Stimulated activated CD4-positive, alpha-beta T cell treated with anti-CD3 and anti-CD28 coated beads, TNF-alpha, amount 100 ng/mL, for 4 hours (primary cell): ENCODE measurements at places on chromosomes 7 and 10.

- no peak for DNase-seq
These were observed 38.9 kb downstream of the HK1 start for GRCh38 chr10:69317175-69317604.

DNA sequence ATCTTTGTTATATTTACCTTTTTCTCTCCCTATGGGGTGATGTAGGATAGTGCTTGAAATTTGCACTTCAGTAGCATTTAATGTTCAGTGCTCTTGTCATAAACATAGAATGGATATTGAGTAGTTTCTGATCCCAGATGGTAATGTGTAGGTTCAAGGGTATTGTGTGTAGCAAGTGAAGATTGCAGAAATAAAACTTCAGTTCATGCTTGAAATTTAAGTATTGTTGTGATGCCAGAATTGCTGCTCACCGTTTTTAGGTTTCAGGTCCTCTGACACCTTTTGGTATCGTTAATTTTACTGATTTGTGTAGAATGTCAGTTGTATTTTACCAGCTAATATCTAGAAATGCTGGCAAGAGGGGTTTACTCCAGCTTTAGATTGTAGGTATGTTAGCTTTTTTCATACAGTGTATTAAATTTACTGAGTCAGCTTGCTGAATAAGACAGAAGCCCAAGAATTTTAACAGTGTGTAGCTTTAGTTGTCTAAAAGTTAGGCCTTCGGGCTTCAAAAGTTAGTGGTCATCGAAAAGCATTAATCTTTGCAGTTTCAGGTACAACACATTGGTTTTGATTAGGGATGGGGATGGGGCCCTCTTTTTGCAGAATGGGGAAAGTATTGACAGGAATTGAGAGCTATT lies 1.9 kb downstream of the PTEN start:
- no peak for DNase-seq

- DNase-seq, result no peak
These were observed 21.9 kb upstream of the SEMA3A start for GRCh38 chr7:84216472-84216871.

- no peak for DNase-seq
These were observed 178.6 kb downstream of the RPS24 start for GRCh38 chr10:78212060-78212785.

DNA sequence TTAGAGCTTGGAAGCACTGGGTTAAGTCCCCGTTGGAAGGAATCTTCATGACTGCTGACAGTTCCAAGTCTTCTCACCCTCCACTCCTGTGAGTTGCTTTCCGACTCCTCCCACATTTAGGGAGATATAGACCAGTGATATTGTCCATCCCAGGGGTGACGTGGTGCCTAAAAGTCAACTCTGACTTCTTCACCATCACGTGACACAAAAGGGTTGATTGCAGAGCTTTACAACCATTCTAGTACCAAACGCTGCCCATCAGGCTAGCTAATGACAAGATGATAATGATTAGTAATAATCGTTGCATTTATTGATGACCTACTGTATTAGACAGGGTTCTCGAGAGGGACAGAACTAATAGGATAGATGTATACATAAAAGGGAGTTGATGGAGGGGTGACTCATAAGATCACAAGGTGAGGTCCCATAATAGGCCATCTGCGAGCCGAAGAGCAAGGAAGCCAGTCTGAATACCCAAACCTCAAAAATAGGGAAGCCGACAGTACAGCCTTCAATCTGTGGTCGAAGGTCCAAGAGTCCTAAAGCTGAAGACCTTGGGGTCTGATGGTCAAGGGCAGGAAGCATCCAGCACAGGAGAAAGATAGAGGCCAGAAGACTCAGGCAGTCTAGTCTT lies 85.3 kb upstream of the CARD11 start:
- no peak for DNase-seq

DNA sequence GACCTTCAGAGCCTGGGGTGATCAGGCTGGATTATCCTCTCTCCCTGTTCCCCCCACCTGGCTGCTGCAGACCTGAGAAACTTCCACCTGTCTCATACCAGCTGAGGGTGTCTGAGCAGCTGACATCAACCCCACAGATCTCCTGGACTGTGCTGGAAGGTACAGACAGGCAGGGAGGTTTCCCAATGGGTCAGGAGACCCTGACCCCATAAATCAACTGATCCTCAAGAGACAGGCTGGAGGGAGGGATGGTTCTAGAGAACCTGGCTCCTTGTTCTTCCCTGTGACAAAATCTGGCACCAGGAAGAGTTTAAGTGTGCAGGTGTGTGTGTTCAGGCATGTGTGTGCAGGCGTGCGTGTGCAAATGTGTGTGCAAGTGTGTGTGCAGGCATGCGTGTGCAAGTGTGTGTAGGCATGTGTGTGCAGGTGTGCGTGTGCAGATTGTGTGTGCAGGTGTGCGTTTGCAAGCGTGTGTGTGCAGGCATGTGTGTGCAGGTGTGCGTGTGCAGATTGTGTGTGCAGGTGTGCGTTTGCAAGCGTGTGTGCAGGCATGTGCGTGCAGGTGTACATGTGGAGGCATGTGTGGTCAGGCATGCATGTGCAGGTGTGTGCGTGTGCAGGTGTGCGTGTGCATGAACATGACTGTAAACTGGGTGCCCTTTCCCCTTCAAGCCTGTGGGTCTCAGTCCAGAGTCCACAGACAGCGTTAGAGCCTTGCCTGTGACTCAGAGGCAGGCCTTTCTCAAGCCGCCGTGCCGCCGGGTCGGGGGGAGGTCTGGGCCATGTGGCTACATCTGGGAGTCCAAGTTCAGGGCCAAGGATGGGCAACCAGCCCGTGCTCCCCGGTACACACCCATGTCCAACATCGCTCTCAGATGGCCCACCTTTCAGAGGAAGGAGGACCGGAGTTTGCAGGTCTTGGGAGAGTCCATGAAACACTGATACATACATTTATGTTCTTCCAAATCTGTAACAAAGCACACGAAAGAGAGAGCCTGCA lies 50.1 kb upstream of the ELN start:
- DNase-seq, result no peak

GRCh38 chr10:84469470-84469869 lies 141.1 kb downstream of the CCSER2 start:
- DNase-seq, result no peak

DNA sequence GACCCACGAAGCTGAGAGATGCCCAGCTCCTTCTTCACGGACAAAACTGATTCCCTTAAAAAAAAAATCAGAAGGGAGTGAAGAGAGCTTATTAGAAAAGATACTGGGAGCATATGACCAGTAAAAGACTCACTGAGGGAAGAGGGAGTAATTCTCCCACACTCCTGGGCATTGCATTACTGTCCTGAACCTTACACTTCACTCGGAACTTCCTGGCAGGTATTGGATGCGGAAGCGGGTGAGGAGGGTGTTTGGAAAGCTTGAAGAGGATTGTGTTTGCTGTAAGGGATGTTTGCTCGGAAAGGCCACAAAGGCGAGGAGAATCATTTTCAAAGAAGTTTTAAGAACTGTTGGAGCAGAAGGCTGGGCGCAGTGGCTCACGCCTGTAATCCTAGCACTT lies 375 bp downstream of the HKDC1 start:
- no peak for DNase-seq
